ENCODE measurements at places on chromosomes 1 and 21. TPM values are rescaled to one million over a fixed set of nuclear protein-coding genes. Genes with fewer than 3 reads are reported as not detected.

Gene TRABD2B
- total RNA-seq: not detected

Gene GALNT2
- 51.5 TPM for total RNA-seq

Gene CFAP74
- total RNA-seq: not detected

Gene HHIPL2
- total RNA-seq: 1.8 TPM

DNA sequence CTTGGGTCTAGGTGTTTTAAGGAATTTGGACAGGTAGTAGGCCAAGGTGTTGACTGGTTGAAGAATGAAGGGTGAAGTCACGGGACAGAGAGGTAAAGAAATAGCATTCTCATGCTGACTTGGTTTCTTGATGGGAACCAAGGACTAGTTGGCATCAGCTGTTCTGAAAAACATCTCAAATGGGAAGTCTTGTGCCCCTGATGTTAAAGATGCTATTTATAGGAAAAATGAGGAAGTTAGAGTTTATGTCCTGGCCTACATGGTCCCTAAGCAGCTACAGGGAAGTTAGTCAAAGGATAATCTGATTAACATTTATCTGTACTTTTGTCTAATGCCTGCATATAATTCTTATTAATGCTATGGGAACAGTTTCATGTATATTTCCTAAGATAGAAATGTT is 262.4 kb downstream of the HHIPL2 start:
- H3K4me1 ChIP-seq: no peaks in the 10 kb centered on the region
- DNase-seq: no peak

GRCh38 chr21:25385911-25386474 is 221.3 kb downstream of the MRPL39 start:
- H3K4me1 ChIP-seq: peaks cover 5% of the 10 kb centered on the region
- DNase-seq: no peak
- no peak overlapping the region for H3K4me3 ChIP-seq
- H3K27ac ChIP-seq: no peak overlapping the region
- H3K36me3 ChIP-seq: no peaks in the 10 kb centered on the region
- no peaks in the 10 kb centered on the region for H3K27me3 ChIP-seq

GRCh38 chr1:63817152-63817667 is 43.4 kb downstream of the ROR1 start:
- H3K27me3 ChIP-seq: peaks cover 15% of the 10 kb centered on the region
- H3K4me3 ChIP-seq: no peak overlapping the region
- no peaks in the 10 kb centered on the region for H3K36me3 ChIP-seq

- no peak overlapping the region for H3K4me3 ChIP-seq
- H3K36me3 ChIP-seq: no peaks in the 10 kb centered on the region
- no peaks in the 10 kb centered on the region for H3K27me3 ChIP-seq
- no peak for DNase-seq
Measured at GRCh38 chr1:185077374-185077773, 32.0 kb downstream of the RNF2 start.

DNA sequence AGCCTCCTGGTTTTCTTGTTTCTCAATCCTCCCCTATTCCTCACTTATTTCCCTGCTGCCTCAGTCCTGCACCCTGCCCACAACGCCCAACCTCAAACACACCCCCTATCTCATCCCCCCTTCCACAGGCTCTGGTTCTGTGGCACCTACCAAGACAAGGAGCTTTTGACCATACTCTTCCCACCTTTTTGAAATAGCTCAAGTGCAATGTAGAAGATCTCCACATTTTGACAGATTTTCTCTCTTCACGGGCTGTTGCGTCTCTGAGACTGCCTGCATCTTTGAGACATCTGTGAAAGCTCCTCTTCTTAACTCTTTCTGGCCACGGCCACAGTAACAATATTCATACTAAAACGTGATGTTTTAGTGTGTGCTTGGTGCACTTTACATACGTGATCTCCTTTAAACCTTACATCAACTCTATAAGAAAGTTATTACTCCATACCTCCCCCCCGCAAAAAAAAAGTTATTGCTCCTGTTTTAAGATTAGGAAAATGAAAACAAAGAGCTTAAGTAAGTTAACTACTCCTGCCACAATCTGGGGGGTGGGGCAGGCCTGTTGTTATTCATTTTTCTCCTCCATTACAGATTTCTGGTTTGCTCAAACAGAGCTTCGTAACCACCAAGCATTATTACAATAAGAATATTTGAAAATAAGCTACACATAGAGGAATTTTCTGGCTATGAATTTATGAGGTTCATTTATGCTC is 1.8 kb upstream of the SERBP1 start:
- no peak for DNase-seq
- H3K4me1 ChIP-seq: peaks cover 27% of the 10 kb centered on the region
- no peaks in the 10 kb centered on the region for H3K27me3 ChIP-seq
- H3K36me3 ChIP-seq: peaks cover 27% of the 10 kb centered on the region
- peak overlapping the region; percentile 99 for H3K27ac ChIP-seq

DNA sequence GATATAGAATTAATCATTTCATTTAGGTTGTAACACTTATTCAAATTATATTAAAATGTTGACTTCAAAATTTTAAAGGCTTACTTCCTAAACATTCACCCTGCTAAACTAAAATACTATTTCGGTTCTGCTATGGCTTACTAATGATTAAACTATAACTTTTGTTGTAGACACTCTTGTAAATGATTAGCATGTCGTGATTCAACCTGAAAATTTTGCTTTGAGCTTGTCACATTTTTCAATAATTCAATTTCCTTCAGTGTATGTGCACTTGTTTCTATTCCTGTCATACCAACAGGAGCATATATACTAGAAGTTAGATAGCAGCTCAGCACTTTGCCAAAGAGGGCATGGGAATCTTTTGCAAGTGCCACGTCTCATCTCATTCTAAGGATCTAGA is 1018.8 kb downstream of the AMY1C start:
- H3K27me3 ChIP-seq: no peaks in the 10 kb centered on the region
- no peak overlapping the region for H3K4me3 ChIP-seq
- H3K36me3 ChIP-seq: no peaks in the 10 kb centered on the region
- no peaks in the 10 kb centered on the region for H3K4me1 ChIP-seq
- H3K27ac ChIP-seq: no peak overlapping the region

DNA sequence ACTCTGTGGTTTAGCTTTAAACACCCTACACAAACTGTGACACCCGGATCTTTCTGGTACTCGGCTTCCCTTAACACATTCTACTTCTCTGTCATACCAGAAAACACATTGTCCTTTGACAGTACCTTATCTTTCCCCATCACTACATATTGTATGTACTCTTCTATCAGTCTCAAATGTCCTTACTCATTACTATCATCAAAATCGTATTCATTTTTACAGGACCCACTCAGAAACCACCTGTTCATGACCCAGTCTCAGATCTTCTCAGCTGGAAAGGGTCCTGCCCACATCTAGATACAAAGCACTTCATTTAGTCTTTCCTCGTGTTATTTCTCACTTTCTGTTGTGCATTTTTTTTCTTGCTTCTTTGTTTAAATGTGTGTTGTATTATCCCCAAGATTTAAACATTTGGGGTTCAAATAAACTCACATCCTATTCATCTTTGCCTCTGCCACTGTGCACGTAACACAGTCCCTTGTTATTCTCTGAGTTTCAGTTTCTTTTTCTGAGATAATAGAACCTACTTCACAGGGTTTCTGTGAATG is 27.7 kb downstream of the CD34 start:
- peak overlapping the region; percentile 91 for H3K4me3 ChIP-seq
- DNase-seq: no peak
- H3K4me1 ChIP-seq: peaks cover 34% of the 10 kb centered on the region
- H3K27me3 ChIP-seq: peaks cover 6% of the 10 kb centered on the region
- H3K36me3 ChIP-seq: no peaks in the 10 kb centered on the region

GRCh38 chr1:101004061-101004460 is 21.5 kb downstream of the DPH5 start:
- peaks cover 30% of the 10 kb centered on the region for H3K36me3 ChIP-seq
- H3K4me3 ChIP-seq: no peak overlapping the region
- no peak overlapping the region for H3K27ac ChIP-seq
- H3K27me3 ChIP-seq: no peaks in the 10 kb centered on the region

GRCh38 chr1:87176514-87176913 is 152.2 kb upstream of the LMO4 start:
- peaks cover 22% of the 10 kb centered on the region for H3K27me3 ChIP-seq
- H3K4me3 ChIP-seq: no peak overlapping the region
- H3K27ac ChIP-seq: no peak overlapping the region

GRCh38 chr21:37593015-37593414 is 226.4 kb downstream of the DYRK1A start:
- H3K4me1 ChIP-seq: no peaks in the 10 kb centered on the region
- no peaks in the 10 kb centered on the region for H3K36me3 ChIP-seq
- peaks cover 5% of the 10 kb centered on the region for H3K27me3 ChIP-seq
- DNase-seq: no peak
- no peak overlapping the region for H3K27ac ChIP-seq

DNA sequence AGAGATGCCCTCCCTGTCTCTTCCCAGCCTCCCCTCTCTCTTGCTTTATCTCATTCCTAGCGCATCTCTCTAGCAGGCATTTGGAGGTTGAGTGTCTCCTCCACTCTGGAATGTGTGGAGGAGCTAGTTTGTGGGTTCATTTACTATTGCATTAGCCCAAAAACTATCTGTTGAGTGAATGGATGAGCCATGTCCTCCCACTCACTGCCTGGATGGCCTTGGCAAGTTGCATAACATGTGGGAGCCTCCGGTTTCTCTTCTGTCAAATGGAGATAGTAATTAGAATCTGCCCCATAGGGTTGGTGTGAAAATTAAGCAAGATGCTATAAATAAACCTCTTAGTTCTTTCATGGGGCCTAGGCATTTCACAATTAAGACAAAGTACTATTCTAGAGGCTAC is 181.8 kb downstream of the KAZN start:
- H3K4me1 ChIP-seq: peaks cover 7% of the 10 kb centered on the region
- no peak overlapping the region for H3K27ac ChIP-seq
- DNase-seq: no peak
- H3K4me3 ChIP-seq: no peak overlapping the region

GRCh38 chr21:38861989-38862683 is 56.4 kb downstream of the ETS2 start:
- no peaks in the 10 kb centered on the region for H3K4me1 ChIP-seq
- no peaks in the 10 kb centered on the region for H3K36me3 ChIP-seq
- no peak overlapping the region for H3K27ac ChIP-seq
- no peak for DNase-seq
- H3K4me3 ChIP-seq: no peak overlapping the region
- H3K27me3 ChIP-seq: peaks cover 40% of the 10 kb centered on the region

GRCh38 chr1:201713086-201713810 is 115.7 kb upstream of the IPO9 start:
- H3K4me1 ChIP-seq: no peaks in the 10 kb centered on the region
- H3K27ac ChIP-seq: no peak overlapping the region
- H3K36me3 ChIP-seq: no peaks in the 10 kb centered on the region

GRCh38 chr1:15031251-15031933 is 122.2 kb upstream of the TMEM51 start:
- no peaks in the 10 kb centered on the region for H3K27me3 ChIP-seq
- H3K36me3 ChIP-seq: no peaks in the 10 kb centered on the region
- DNase-seq: no peak
- no peak overlapping the region for H3K27ac ChIP-seq

DNA sequence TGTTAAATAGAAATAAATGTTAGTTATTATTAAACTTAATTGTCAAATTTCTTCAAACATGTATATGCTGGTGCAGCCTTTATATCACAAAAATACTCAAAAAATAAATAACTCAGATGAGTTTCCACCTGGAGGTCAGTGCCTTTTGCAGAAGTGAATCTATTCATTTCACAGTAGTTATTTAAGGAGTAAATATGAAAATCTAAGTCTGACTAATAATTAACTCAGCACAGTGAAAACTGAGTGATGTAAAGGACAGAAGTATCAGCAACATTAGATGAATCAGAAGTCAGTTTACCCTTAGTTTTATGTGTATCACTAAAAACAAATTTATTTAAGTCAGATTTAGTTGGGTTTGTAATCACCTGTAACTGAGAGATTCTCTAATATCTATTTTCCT is 2135.4 kb downstream of the MRPL39 start:
- H3K4me1 ChIP-seq: no peaks in the 10 kb centered on the region
- no peak overlapping the region for H3K27ac ChIP-seq
- H3K36me3 ChIP-seq: no peaks in the 10 kb centered on the region
- no peaks in the 10 kb centered on the region for H3K27me3 ChIP-seq
- H3K4me3 ChIP-seq: no peak overlapping the region
- no peak for DNase-seq

DNA sequence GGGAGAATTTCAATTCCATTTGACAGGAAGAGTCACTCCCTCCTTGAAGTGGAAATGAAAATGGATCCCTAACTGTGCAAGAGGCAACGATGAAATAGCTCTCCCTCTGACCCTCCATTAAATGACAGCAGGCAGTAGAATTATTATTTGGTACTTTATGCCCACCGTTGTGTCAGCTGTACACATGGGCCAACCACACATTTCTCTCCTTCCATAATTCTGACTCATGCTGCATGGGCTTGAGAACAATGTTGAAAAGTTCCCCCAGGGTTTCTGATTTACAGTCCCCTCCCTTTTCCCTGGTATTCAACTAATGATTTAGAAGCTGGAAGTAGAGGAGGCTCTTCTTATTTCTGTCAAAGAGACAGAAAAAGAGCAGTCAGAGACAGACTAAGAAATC is 103.5 kb downstream of the RGS7 start:
- H3K36me3 ChIP-seq: no peaks in the 10 kb centered on the region
- DNase-seq: no peak
- H3K27me3 ChIP-seq: no peaks in the 10 kb centered on the region
- H3K27ac ChIP-seq: no peak overlapping the region

DNA sequence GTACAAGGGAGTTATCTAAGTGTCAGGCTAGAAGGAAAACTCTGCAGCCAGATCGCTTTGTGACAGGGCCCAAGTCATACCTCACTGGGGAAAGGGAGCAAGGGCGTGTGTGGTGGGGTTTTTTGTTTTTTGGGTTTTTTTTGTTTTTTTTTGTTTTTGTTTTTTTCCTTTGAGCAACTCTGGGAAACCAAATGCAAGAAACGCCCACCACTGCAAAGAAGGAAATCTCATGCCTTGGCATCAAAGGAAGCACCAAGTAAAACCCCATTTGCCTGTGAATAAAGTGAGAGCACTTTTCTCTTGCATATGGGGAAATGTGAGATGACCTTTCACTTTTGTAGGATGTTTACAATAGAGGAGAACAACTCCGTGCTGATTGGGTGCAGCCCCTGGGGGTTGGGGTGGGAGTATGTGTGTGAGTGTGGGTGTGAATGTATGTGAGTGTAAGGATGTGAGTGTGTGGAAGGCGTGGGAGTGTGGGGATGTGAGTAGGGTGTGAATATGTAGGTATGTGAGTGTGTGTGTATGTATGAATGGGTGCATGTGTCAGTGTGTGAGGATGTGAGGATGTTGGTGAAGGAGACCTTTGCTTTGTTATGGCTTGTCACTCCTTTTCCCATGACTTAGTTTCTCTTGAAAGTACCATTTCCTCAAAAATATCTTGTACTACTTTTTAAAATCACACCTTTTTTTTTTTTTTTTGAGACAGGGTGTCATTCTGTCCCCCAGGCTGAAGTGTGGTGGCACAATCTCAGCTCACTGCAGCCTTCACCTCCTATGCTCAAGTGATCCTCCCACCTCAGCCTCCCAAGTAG is 34.6 kb downstream of the IL12RB2 start:
- H3K4me1 ChIP-seq: peaks cover 73% of the 10 kb centered on the region
- peak; percentile 86 for DNase-seq
- H3K27ac ChIP-seq: peak overlapping the region; percentile 93
- no peaks in the 10 kb centered on the region for H3K27me3 ChIP-seq
